ENCODE measurements at places on chromosomes 6 and 20.

DNA sequence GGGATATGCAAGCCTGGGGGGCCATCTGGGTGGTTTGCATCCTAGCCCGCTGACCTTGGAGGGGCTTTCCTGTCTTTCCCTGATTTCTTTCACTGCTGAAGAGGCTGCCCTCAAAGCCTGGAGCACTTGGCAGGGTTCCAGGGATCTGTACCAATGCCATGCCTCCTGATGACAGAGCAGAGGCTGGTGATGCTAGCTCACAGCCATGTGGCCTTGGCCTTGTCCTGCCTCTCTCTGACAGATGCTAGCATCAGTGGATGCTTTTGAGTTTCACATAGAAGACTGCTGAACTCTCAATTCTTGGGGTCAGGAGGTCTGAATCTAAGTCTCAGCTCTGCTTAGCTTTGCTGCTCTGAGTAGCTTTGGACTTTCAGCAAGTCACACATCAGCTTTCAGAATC lies 21.9 kb upstream of the RREB1 start:
- no peak for DNase-seq

- DNase-seq, result no peak
These were observed 732 bp downstream of the CYP24A1 start for GRCh38 chr20:54172856-54173652.

DNA sequence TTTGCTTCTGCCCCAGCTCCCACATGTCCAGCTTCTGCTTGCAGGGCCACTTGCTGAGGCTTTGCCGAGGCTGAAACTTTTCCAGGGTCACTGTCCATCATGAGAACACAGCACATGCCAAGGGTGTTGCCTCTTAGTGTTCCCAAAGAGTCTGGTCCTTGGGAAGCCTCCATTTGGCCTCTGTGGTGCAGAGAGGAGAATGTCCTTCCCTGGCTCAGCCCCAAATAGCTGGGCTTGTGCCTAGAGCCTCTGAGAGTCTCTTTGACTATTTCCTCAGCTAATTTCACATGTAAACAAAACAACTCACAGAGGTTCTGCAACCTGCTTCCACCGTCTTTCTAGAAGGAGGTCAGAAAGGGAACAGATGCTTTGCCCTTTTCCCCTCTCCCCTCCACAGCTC lies 40.4 kb upstream of the RAB23 start:
- DNase-seq, result no peak

GRCh38 chr20:34904202-34904621 lies 27.8 kb downstream of the ACSS2 start:
- DNase-seq, result no peak

GRCh38 chr6:158850807-158851115 lies 31.6 kb upstream of the EZR start:
- no peak for DNase-seq

DNA sequence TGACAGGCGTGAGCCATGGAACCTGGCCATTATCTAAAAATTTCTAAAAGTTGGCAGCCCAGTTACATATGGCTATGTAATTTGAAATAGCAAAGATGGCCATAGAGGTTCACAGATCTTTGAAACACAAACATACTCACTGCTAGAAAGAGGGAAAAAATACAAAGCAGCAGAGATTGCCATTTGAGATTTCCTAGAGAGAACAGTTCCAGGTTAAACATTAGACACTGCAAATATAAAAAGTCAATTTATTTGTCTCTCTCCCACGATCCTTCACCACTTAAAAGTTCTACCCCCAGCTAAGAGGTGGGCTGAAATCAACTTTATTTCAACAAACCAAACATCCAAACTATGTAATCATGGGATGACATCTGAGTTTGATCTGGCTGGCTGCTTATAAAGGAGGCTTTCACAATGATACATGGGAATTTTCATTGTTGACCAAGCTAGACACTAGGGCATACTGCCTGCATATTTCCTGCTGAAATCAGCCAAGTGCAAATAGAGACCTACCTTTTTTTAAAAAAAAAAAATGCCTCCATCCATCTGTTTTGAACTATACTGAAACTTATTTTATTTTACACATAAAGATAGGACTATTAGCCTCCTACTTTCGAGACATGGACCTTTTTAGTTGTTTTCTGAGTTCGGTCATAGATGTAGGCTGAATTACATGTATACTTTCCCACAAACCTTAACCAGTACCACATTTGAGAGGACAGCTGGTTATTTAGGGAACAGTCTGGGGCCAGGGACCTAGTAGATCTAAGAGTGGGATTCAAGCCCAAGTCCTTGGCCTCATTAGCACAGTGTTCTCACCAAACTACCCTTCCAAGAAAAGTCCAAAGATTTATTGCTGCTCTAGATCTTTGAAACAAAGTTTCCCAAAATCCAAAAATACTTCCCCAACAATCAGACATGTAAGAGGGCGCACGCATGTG lies 16.6 kb downstream of the DCDC2 start:
- DNase-seq, result no peak

- no peak for DNase-seq
These were observed 37.3 kb upstream of the MLN start for GRCh38 chr6:33841070-33841469.

GRCh38 chr6:133136177-133136880 lies 104.8 kb upstream of the EYA4 start:
- no peak for DNase-seq

- no peak for DNase-seq
These were observed 336.3 kb downstream of the CD83 start for GRCh38 chr6:14453712-14454472.

DNA sequence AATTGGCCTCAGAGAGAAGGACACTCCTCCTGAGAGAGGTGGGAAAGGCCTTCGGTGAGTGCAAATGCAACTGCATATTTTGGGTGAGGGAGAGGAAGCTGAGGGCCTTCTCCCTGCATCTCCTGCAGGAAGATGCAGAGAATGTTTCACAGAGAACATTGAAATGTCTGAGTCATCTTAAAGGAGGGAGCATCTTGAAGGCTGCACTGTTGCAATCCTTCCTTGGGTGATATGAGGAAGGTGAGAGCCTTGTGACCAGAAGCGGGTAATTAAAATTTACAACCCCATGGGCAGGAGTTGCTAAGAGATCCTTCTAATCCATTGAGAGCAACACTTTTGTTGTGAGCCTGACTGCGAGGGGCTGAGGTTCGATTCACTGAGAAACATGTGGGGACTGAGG lies 375.7 kb upstream of the MARCKS start:
- no peak for DNase-seq

GRCh38 chr20:40493549-40493948 lies 195.5 kb downstream of the MAFB start:
- DNase-seq, result no peak

GRCh38 chr6:159043251-159043650 lies 1.5 kb downstream of the TAGAP start:
- no peak for DNase-seq

- no peak for DNase-seq
These were observed 550.4 kb upstream of the MAP3K7 start for GRCh38 chr6:91137286-91137685.

DNA sequence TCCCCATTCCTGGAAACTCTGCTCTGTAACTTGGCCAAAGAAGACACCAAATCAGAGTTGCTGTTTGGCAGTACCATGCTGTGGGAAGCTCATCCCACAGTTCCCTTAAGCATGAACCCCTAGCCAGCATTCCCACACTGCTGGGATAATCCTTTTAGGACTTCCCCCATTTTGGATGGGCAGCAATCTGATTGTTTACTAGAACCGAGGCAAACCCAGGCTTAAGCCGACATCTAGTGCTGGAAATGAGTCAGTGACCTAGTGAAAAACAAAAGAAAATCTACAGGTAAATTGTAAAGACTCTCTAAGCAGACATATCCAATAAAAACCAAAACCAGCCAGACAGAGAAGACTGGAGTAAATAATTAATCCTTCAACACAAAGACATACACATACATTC lies 5.2 kb downstream of the DNAH8 start:
- DNase-seq, result no peak

DNA sequence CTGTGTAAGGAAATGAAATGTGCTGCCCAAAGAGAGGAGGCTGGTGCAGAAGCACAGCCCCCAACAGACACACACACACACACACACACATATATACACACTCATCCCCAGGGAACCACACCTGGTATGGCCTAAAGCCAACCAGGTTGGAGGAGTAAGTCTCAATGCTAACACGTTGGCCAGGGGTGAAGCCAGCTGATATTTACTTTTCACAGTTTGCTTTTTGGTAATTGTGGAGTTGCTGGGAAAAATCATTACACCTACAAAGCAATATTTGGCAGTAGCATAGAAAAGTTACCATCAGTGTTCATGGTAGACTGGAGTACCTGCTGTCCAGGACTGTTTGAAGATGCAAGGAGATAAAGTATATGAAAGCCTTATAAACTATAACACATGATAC lies 50.3 kb upstream of the NAA20 start:
- no peak for DNase-seq

DNA sequence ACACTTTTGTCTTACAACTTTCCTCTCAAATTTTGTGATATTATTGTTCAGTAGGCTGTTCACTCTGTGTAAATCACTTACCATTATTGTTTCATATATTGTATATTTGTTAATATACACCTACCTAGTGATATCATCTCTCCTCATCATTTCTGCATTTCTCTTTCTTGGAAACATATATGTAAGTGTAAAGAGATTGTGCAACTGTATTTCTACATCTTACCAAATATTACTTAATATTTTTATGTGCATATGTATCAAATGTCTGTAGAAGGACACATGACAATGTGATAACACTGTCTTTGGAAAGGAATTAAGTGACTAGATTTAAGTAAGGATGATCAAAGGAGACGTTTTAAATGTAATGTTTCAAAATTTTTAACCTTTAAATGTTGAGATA lies 30.2 kb downstream of the ZNF322 start:
- no peak for DNase-seq

DNA sequence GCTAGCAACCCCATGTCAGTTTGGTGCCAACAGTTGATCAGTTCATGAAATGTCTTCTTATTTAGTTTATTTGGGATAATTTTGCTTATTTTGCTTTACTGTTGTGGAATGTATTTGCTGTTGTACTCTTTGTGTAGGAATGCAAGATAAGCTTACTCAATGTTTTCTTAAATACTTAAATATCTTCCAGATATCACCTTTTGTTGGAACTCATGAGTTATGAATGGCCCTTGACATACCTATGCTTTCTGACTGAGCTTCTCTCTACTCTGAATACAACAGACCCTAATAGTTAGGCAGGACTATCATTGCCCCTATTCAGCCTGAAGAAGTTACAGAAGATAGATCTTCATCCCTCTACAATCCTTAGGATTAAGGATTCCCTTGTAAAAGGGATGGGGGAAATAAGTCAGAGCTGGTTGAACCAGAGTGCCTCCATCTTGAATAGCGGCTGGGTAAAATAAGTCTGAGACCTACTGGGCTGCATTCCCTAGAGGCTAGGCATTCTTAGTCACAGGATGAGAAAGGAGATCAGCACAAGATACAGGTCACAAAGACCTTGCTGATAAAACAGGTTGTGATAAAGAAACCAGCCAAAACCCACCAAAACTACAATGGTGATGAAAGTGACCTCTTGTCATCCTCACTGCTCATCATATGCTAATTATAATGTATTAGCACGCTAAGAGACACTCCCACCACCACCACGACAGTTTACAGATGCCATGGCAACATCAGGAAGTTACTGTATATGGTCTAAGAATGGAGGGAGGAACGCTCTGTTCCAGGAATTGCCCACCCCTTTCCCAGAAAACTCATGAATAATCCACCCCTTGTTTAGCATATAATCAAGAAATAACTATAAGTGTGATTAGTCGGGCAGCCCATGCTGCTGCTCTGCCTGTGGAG lies 196.9 kb downstream of the AKAP7 start:
- DNase-seq, result no peak

DNA sequence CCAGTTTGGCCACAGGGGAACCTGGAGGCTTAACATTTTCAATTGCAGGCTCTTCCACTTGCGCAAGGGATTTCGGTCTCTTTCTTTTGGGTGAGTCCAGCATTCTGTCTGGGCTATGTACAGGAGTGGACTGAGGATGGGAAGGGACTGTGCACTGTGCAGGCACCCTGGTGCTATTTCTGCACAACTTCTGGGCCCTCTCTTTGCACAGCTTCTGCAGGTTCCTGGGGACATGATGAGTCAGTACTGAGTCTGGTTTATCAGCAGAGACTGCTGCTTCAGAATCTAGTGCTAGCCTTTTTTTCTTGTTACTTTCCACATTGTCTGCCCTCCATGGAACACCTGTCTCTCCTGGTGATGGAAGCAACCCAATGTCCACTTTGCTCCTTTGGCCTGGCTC lies 78.5 kb upstream of the ASF1A start:
- DNase-seq, result no peak

DNA sequence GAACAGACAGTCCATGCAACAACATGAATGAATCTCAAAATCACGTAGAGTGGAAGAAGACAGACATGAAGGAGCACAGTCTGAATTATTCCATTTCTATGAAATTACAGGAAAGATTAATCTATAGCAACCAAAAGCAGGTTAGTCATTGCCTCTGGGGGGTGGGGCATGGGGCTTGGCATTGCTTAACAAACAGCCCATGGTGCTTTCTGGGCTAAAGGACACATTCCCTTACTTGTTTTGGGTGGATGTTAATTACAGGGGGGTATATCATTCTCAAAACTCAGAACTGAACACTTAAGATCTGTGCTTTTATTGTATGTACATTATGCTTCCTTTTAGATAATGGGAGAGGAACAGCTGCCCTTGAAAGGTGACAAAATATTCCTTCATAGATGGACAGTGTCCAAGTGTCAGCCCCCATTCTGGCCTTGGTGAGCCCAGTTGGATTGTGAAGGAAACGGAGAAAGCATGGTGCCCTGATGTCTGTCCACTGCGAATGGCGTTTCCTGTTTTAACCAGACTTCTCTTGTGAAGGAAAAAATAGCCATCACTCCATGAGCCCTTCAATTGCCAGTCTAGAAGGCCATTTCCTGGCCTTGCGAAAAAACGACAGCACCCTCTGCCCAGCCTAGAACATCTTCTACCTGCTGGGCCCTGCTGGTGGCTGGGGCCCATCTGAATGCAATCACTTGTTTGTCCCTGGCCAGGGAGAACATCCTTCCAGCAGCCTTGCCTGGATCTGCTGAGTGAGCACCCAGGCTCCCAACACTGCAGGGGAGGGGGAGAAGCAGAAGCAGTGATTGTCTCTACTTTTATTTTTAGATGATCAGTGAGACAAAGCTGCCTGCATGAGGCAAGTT lies 179.7 kb downstream of the BCAS1 start:
- DNase-seq, result no peak

GRCh38 chr20:33051333-33051732 lies 2.4 kb upstream of the BPIFB3 start:
- no peak for DNase-seq

GRCh38 chr6:14310960-14311359 lies 193.4 kb downstream of the CD83 start:
- no peak for DNase-seq

DNA sequence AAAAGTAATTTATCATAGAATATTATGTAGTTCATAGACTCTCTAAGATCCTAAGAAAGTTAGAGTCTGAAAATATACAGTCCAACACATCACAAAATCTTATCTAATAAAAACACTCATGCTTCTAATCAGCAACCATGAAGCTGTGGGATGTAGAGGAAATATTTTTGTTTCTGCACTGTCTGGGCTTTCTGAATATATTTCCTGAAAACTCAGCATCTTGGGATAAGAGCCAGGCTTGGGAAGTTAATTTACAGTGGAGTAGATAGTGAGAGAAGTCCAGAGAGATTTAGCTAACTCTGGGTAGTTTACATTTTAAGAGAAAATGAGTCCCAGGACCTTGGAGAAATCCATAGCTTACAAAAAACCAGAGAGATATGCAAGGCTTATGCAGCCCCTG lies 150.4 kb upstream of the BMP5 start:
- no peak for DNase-seq

All from NCI-H187 treated with DMSO at 0.1 percent for 48 hours (cell line).